DND-41 (cell line): ENCODE measurements at places on chromosomes 5 and 9.

GRCh38 chr9:100549048-100549447 is 28.8 kb upstream of the CAVIN4 start:
- DNase-seq, result no peak

DNA sequence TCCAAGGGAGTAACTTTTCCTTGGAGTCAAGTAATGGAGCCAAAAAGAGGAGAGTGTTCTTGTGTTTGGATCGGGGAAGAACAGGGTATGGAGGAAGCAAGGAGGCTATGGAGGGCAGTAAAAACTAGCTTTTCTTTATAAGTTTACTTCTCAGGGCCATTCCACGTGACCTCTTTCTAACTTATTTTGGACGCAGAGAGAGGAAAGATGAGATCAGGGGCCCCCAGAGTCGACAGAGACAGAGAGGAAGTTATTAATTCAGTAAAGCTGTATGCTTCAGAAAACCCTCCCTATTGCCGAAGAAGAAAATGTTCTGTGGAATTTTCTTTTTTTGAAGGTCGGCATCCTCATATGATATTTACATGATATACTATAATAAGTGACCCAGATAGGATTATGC is 233.8 kb upstream of the MPDZ start:
- DNase-seq, result no peak

DNA sequence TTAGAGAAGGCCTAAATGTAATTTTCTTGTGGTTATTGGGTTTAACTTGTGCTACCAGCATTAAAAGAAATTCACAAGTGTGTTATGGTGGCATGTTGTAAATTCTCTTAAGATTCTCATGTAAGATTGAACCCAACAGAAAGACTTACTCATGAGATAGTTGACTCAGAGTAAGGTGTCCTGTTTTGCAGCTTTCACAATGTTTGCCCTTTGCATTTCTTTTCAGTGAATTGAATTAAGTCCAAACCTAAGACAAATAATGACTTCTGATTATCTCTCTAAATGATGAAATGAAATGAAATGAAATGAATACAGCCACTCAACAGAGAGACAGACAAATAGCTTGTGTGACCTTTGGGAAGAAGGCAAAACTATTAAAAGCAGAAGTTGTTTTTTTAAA is 1696.9 kb upstream of the WWC1 start:
- DNase-seq, result no peak

DNA sequence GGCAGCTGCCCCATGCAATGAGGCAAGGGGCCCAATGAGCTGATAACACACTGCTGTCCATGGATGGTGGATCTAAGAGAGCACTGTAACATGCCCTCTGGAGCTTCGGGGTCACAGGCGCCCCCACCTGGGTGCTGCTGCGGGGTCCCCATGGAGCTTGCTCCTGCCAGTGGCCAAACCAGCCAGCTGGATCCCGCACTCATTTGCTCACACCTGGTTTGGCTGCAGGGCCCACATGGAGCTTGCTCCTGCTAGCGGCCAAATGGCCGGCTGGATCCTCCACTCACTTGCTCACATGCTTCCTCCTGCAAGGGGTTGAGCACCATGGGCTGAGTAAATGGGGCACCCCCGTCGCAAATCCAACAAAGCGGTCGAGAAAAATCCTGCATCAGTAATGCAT is 68.3 kb upstream of the ARL15 start:
- no peak for DNase-seq

GRCh38 chr9:16272776-16273175 is 597.7 kb downstream of the BNC2 start:
- DNase-seq, result no peak

DNA sequence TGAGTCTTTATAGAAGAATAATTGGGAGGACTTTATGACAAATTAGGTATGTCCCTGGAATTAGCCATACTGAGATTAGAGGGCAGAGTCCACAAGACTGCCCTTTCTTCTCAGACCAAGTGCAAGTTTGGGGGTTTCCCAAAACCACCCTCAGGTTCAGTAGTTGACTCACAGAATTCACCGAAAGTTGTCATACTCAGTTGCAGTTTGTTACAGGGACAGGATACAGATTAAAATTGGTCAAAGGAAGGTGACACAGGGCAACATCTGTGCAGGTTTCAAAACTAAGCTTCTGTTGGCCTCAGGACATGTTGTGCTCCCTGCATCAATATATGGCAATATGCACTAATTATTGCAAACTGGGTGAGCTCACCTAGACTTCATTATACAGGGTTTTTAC is 3.8 kb downstream of the RANBP17 start:
- DNase-seq, result no peak

GRCh38 chr9:69949396-69949795 is 94.3 kb upstream of the MAMDC2 start:
- no peak for DNase-seq

- DNase-seq, result no peak
Measured at GRCh38 chr5:89595056-89595455, 712.1 kb upstream of the MEF2C start.

GRCh38 chr9:137493364-137494103 is 34.4 kb upstream of the NSMF start:
- DNase-seq, result no peak

DNA sequence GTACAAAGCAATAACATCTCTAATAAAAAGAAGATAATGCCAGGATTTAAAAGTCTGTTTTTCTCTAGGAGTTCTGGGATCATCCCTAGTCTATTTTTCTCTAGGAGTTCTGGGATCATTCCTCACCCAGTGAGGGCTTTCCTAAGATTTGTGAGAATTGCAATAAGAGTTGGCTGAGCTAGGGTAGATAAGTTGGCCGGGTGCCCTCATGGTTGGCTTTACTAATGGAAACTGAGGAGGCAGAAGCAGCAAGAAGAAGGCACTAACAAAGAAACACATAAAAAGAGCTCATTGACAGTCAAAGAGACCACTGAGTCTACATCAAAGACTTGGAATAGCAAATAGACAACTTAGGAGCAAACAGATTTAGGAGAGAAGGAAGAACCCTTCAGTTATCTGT is 4.2 kb downstream of the SLC1A3 start:
- DNase-seq, result no peak

DNA sequence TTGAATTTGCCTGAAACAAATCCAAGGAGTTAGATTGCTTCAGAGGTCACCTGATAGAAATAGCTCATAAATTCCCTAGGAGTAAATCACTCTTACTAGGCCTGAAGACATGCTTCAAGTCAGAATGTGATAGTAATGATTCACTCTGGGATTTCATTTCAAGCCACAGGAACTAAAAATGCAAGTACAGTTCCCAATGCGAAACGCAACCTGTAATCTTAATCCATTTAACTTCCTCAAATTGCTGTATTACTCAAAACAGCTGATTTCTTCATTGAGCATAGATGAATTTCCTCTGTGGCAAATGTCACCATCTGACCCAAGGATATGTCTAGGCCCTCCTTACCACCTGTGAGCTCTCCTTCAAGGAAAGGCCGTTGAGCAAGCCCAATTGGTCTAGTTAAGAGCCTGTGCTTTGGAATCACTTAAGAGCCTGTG is 32.1 kb upstream of the IL6ST start:
- no peak for DNase-seq

GRCh38 chr5:166602271-166602670 is 1689.2 kb upstream of the WWC1 start:
- DNase-seq, result no peak

DNA sequence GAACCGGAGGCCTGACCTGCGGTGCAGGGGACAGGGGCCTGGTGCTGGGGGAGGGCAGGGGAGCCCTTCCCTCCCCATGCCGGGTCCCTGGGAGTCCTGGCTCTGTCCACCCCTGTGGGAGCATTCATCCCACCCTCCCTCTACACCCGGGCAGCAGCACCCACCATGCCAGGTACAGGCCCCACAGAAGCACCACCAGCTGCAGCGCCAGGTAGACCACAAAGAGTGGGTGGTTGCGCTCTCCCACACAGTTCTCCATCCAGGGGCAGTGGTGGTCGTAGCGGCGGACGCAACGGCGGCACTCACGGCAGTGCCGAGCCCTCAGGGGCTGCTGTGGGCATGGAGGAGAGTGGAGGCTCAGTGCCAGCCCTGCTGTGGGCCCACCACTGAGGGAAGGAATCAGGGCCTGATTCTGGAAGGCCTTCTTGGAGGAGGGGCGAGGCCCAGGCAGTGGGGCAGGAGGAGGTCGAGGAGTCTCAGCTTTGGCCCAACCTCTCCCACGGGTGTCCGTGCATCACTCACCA is 2.4 kb downstream of the ZDHHC12 start:
- DNase-seq, result no peak

DNA sequence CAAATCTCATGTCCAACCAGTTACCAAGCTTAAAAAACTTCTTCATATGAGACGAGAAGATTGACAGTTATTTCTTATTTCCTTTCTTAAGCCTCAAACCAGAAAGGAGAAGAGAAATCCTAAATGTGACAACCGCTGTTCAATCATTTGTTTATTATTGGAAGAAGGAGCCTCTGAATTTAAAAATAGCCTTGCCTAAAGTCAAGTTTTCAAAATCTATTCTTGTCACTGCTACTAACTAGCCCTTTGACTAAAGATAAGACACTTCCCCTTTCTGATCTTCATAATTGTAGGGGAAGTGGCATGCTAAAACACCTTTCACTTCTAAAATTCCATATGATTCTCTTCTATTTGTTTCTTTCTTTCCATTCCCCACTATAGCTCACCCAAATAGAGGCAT is 106.2 kb upstream of the EMB start:
- no peak for DNase-seq

DNA sequence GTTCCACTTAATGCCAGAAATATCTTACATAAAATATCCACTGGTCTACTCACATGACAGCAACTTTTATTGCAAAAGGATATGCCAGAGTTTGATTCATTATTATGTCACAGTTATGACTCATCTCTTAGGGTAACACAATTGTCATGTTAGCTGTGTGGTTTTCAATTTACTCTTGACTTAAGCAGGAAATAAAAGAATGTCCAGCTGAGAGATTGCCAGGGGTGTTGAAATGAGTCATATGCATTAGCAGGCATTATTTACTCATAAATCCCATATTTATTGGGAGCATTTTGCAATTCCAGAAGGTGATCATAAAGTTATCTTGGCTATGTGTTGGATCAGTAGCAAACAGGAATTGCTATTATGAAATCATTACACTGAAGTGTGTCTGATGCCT is 1164.6 kb upstream of the CDH18 start:
- no peak for DNase-seq

DNA sequence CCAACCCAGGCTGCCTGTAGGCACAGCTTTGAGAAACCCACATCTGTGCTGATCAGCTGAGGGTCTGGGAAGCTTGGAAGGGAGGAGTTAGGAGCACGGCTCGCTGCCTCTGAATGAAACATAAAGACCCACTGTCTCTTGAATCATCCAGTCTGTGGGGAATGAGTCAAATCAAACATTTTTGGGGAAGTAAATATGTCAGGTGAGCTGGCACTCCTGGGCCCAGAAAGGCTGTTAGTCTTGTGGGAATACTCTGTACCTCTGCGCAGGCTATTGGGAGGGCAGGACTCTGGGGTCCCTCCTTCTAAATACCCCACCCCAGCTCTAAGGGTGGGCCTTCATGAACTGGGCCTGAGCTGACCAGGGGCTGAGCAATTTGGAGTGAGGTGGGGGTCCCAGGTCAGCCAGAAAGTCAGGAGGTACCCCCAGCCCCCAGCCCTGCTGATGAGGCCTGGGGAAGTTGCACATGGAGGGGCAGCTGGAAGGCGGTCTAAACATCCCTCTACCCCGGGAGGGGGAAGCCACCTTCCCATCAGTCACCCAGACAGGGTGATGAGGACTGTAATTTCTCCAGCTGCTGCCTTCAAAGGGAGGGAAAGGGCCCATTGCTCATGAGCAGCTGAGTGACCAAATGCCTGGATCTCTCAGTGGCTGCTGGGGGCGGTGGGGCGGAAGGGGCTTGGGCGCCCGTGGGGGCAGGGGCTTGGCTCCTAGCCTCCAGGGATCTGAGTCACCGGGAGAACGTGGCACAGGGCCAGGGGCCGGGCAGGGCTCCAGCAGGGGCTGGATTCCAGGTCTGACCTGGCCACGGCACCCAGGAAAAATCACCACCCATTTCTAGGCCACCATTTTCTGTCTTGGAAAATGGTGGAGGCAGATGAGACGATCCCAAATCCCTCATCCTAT is 10.8 kb downstream of the FIBCD1 start:
- no peak for DNase-seq

- no peak for DNase-seq
Measured at GRCh38 chr5:80865551-80865950, 94.6 kb upstream of the RASGRF2 start.

GRCh38 chr9:124242331-124243194 is 15.2 kb upstream of the NEK6 start:
- DNase-seq, result no peak

GRCh38 chr5:103582364-103582763 is 19.8 kb upstream of the NUDT12 start:
- peak; percentile 24 for DNase-seq

DNA sequence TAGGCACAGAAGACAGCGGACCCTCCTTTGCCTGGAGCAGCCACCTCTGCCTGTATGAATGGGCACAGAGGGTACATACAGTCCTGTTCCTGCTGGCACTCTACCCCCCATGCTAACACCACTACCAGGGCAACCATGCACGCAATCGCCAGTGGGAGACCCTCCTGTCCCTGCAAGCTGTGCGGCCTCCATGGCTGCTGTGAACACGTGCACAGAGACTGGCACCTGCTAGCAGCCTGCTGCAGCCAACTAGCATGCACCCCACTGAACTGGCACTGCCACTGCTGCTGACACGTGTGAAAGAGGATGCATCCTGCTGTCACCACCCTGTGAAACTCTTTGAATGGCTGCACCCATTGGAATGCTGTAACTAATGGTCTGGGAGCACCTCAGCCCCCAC is 885.2 kb upstream of the ARRDC3 start:
- no peak for DNase-seq

DNA sequence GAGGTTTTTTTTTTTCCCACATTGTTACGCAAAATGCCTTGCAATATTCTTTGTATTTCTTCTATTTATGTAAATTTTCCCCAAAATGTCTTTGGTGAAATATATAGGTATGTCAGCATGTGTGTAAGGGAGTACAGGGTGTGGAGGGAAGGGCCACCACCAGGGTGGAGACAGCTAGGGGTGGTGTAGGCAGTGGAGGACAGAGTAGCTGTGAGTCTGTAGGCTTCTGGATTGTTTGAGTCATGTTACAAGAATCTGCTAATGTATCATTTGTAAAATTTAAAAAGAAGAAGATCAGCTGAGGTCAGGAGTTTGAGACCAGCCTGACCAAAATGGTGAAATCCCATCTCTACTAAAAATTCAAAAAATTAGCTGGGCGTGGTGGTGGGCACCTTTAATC is 175.5 kb downstream of the NXNL2 start:
- DNase-seq, result no peak

- DNase-seq, result no peak
Measured at GRCh38 chr5:107331882-107332281, 338.9 kb downstream of the EFNA5 start.

- no peak for DNase-seq
Measured at GRCh38 chr5:100313657-100314056, 221.5 kb upstream of the FAM174A start.
